Stimulated activated CD4-positive, alpha-beta T cell treated with anti-CD3 and anti-CD28 coated beads, Interleukin-4, amount 100 ng/mL, for 1 hour (primary cell): ENCODE measurements at places on chromosomes 12 and 14.

GRCh38 chr12:56998981-56999380 is 7.4 kb downstream of the ZBTB39 start:
- DNase-seq, result peak; percentile 51

DNA sequence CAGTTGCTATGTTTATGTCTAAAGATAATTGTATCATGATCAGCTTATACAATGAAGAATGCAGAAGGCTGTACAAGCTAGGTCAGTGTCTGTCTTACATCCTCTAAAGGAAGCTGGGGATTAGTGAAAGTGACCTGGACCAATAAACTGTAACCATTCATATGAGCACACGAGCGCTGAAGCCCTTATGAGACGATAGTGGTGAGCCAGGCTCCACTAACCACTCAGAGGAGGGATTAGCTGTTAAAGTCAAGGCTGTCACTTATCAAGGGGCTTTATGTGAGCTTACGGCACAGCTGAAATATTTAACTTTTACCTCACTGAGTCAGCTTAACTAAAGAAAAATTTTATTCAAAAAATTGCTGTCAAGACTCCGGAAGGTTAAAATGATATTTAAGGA is 30.3 kb downstream of the NDUFA12 start:
- DNase-seq, result no peak

DNA sequence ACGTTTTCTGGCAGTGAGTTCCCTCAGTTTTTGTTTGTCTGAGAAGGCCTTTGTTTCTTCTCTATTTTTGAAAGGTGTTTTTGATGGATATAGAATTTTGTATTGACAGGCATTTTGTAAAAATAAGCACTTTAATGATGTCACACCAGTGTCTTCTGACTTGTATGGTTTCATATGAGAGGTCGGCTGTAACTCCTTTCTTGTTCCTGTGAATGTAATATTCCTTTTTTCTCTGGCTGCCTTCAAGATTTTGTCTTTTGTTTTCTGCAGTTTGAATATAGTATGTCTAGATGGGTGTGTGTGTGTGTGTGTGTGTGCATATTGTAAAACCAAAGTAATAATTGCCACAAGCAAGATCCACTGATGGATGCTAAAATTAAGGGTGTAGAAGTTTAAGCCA is 67.8 kb upstream of the PSMC1 start:
- no peak for DNase-seq

- no peak for DNase-seq
Measured at GRCh38 chr12:31431721-31432240, 105.8 kb upstream of the SINHCAF start.

DNA sequence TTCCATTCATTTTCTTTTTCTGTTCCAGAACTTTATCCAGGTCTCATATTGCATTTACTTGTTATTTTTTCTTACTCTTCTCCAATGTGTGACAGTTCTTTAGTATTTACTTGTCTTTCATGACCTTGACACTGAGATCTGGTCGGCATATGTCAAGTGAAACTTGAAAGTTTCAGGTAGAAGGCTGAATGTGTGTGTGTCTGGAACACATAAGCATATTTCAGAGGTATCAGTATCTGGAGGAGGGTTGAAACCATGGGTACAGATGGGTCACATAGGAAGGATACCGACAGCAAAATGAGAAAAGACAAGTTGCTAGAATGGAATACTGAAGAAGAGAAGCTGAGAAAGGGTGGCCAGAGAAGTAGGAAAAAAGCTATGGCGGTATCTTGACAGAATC is 22.5 kb upstream of the PTGDR start:
- no peak for DNase-seq

GRCh38 chr12:25808604-25809003 is 149.9 kb upstream of the RASSF8 start:
- DNase-seq, result no peak

DNA sequence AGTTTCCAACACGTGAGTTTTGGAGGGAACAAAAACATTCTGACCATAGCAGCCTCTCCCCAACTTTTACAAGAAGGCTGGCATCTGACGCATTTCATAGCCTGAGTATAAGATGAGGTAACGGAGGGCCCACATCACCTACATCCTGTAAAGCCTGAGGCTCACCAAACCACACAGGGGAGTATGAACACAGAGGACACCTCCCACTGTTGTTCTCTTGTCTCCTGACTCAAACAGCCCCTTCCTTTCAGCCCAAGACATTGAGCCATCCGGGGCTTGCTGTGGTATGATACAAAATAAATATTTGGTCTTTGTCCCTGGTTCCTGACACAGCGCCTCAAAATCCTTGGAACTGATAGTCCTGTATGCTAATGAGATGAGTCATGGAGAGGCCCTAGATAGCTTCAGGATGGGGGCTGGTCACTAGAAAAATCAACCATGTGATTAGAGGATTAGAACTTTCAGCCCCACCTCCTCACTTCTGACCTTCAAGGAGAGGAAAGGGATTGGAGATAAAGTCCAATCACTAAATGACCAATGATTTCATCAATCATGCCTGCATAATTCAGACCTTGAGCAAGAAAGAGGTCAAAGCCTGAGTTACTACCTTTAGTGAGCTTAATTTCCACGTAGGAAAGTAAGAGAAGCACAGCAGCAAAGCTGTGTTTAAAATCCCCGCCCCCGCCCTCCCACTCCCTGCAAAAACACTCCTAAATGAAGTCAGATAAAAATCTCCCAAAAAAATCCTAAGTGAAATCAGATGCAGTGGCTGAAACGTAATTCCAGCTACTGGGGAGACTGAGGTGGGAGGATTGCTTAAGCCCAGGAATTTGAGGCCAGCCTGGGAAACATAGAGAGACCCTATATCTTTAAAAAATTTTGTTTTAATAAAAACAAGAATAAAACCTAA is 236.4 kb downstream of the PCNX1 start:
- no peak for DNase-seq

DNA sequence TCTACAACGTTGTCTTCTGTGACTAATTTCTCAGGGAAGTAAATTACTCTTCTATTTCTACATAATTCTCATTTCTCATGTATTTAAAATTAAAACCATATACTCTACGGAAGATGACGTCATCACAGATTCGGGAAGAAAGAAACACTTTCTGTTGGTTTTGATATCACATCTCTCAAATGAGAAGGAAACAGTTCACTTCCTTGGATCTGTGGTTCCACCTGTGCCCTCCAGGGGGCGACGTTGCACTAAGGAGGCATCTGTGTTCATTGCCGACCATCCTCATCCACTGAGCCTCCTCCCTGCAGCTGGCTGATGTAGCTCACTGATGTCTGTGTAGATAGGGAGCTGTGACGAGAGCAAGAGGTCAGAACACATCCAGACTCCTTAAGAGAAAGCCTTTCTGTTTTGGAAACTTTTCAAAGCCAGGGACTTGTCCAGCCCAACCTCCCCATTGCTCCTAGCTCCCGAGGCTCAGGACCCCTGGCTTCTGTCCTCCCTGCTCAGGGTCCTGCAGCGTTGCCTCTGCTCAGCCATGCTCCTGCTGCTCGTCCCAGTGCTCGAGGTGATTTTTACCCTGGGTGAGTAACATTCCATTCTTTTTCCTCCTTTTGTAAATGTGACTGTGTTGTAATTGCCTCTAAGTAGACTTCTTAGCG is 172.7 kb upstream of the OR4E1 start:
- DNase-seq, result peak; percentile 75

DNA sequence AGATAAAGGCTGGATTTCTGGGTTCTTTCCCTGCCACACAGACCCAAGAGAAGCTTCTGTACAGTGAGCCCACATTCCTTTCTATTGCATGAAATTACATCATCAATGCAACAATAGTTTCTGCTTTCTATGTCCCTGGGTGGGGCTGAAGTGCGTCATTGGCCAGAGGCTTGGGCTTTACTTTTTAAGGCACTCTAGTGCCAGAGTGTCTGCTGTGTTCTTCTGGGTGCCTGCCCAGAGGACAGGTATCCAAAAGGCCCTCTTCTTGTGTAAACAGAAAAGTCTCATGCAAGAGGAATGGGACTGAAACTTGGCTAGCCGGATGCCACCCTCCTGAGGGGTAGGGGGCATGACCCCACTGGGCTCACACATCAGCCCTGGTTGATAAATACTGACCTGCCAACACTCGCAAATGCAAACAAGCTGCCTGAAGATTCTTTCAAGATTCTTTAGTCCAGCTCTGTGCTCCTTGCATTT is 5.9 kb downstream of the KRT86 start:
- DNase-seq, result no peak

GRCh38 chr12:76074701-76075336 is 9.7 kb downstream of the NAP1L1 start:
- no peak for DNase-seq

- no peak for DNase-seq
Measured at GRCh38 chr14:97264516-97265230, 467.5 kb downstream of the VRK1 start.

GRCh38 chr12:82437744-82438143 is 79.4 kb downstream of the METTL25 start:
- DNase-seq, result no peak

GRCh38 chr12:121718653-121719239 is 6.2 kb downstream of the TMEM120B start:
- no peak for DNase-seq

- DNase-seq, result no peak
Measured at GRCh38 chr12:24172031-24172772, 222.7 kb upstream of the SOX5 start.

- no peak for DNase-seq
Measured at GRCh38 chr12:49972129-49972528, 618 bp upstream of the AQP6 start.

GRCh38 chr12:5546616-5547015 is 114.7 kb downstream of the NTF3 start:
- no peak for DNase-seq

GRCh38 chr14:28577711-28578131 is 188.9 kb upstream of the FOXG1 start:
- no peak for DNase-seq

DNA sequence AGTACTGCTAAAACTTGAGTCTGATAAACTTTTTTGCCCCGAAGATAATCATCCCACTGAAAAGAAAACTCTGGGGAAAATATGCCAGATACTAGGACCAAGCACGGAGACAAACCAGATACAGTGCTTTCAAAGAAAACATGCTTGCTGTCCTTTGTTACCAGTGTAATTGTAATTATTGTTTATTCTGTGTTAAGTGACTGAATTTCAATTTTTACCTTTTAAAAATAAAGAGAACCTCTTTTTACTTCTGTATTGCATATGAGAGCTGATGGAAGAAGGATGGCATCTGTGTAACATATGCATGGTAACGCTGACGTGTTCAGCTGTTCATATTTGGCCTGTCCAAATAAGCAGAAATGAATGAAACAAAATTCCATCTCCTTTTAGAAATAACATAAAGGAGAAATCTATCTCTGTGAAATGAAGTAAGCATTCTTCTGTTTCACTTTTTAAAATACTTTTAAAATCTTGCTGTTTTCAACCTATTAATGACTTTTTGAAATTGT is 22.5 kb downstream of the SLC35E3 start:
- DNase-seq, result no peak

DNA sequence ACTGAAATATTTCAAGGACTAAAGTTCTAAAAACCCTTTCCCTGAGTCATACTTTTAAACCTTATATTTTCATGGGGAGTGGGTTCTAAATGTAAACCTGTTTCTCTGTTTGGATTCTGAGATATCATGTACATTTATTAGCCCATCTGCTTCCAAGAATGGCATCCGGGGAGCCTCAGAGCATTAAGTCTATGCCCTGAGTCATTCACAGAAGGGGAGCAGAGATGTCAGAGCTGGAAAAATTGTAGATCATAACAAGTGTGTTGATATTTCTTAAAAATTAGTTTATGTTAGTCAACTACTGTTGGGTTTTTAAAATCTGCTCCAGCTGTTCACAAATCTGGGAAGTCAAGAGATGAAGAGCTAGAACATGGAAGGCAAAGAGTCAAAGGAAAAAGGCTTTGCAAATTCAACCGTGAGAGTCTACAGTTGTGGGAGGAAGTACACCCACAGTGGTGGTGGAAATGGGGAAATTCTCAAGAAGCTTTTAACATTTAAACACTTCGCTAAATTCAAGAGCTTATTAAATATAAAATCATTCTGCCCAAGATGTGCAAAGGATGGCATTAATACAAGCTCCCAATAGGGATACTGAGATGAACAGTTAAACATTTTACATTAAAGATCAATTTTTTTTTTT is 70.5 kb upstream of the FLRT2 start:
- DNase-seq, result no peak

- DNase-seq, result no peak
Measured at GRCh38 chr12:124842800-124843510, 20.7 kb downstream of the SCARB1 start.

- DNase-seq, result no peak
Measured at GRCh38 chr12:50297027-50297426, 13.7 kb upstream of the LIMA1 start.

- DNase-seq, result no peak
Measured at GRCh38 chr12:91985002-91985787, 160.5 kb downstream of the BTG1 start.

DNA sequence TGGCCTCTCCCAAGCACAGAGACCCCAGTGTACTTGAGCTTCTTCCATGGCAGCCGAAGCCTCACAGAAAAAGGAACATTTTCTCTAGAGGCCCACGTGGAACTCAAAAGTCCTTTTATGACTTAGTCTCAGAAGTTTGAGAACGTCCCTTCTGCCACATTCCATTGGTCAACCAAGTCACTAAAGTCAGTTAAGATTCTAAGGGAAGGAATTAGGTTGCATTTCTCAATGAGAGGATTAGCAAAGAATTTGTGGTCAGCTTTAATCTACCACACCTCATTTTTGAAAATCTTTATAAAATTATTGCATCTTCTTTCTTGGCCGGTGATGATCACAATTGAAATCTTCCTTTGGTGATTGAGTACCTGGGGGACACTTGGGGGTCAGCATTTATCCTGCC is 279.9 kb upstream of the TBX3 start:
- DNase-seq, result no peak

- DNase-seq, result no peak
Measured at GRCh38 chr14:52325630-52326029, 11.5 kb downstream of the PTGER2 start.

GRCh38 chr12:120055231-120056000 is 61.1 kb downstream of the RAB35 start:
- no peak for DNase-seq

DNA sequence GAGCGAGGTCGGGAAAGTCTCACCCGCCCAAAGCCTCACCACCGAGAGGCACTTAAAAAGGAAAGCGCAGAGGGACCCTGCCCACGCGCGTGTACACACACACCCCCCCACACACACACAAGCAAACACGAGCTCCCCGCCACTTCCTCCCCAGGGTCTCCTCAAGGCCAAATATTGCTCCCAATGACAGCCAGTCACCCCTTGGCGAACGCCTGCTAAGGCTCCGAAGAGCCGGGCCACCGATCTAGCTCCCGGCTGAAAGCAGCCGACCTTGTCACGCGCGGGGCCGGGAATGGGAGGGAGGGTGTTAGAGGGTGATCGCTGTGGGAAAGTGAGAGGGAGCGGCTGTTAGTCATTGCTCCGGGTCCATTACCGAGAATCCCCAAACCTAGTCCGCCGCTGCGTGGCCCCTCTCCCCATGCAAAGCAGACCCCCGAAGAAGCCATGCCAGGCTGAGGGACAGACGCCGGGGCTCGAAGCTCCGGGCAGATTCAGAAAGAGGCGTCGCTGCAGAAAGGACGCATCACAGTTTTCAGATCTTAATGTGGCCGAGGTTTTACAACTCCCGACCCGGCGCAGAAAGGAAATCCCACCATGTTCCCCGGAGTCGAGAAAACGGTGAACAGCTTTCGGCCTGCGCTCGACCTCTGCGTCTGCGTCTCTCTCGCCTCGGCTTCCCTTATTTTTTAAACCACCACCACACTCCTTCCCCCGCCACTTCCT is 2.6 kb downstream of the BMP4 start:
- no peak for DNase-seq
